Progenitor cell of endocrine pancreas (in vitro differentiated cells): ENCODE measurements at places on chromosomes 1 and 21. TPM values are rescaled to one million over a fixed set of nuclear protein-coding genes. Genes with fewer than 3 reads are reported as not detected.

Gene KPRP
- total RNA-seq: not detected in 2 replicates

Gene GRHL3
- total RNA-seq: 4.9 and 5.7 TPM in 2 replicates

Gene DENND2D
- total RNA-seq: 2.6 and 3.0 TPM in 2 replicates

Gene TMEM51
- 14.8 and 14.9 TPM in 2 replicates for total RNA-seq

Gene LHX4
- total RNA-seq: 0.55 and 0.62 TPM in 2 replicates

Gene TRIM46
- 21.1 and 25.7 TPM in 2 replicates for total RNA-seq

Gene LAD1
- 35.3 and 38.0 TPM in 2 replicates for total RNA-seq

DNA sequence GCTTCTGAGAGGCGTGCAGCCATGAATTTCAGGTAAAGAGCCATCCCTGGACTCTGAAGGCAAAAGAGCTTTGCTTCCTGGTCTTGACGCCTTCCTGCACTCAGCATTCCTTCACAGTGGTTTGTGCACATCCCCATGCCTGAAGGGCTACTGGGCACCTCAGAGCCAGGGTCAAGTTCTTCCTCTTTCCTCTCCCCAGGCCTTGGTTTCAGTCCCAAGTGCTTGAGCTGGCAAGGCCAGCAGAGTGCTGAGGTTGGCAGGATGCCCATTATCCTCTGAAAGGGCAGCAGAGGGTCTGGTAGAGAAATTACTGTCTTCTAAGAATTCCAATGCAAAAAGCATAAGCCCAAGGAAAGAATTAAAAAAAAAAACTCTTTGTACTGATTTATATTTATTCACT, 1064.9 kb downstream of the TTLL7 start:
- DNase-seq: no peak
- no peak overlapping the region for H3K4me3 ChIP-seq
- no peaks in the 10 kb centered on the region for H3K36me3 ChIP-seq

DNA sequence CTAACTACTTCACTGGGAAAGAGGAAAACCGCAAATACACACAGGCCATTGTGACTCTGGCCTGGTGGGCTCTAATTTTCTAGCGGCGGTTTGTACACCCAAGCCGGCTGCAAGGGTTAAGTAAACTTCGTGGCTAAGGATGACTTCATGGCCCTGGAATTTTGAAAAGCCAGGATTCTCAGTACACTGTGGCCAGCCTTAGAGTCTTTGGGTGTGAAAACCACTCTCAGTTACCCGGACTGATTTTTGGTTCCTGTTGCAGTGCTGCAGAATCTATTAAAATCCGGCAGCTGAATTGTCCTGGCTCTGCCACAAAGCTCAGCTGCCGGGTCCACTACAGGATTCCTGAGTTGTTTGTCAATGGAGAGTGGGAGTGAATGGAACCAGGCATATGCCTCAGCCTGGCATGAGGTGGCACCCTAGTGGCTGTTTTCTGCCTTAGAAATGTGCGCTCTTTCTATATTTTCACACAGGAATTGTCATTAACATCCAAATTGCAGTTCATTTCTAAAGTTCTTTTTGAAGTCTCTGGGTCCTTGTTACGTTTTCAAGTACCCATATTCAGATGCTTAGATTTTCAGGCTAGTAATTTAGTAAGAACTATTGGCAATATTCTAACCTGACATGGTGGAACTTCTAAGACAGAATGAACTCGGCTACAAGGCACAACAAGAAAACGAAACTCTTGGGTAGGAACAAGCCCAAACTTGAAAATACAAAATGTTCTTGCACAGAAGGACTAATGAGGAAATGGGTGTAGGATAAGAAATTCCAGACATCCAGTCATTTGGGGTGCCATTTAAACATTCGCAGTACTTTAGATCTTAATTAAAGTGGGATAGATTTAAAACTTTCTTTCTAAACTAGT, 255.9 kb downstream of the NFIA start:
- peak overlapping the region; percentile 38 for H3K4me3 ChIP-seq
- peak; percentile 36 for DNase-seq
- peak overlapping the region; percentile 99 for H3K27ac ChIP-seq
- peaks cover 32% of the 10 kb centered on the region for H3K4me1 ChIP-seq
- H3K27me3 ChIP-seq: no peaks in the 10 kb centered on the region
- no peaks in the 10 kb centered on the region for H3K36me3 ChIP-seq

DNA sequence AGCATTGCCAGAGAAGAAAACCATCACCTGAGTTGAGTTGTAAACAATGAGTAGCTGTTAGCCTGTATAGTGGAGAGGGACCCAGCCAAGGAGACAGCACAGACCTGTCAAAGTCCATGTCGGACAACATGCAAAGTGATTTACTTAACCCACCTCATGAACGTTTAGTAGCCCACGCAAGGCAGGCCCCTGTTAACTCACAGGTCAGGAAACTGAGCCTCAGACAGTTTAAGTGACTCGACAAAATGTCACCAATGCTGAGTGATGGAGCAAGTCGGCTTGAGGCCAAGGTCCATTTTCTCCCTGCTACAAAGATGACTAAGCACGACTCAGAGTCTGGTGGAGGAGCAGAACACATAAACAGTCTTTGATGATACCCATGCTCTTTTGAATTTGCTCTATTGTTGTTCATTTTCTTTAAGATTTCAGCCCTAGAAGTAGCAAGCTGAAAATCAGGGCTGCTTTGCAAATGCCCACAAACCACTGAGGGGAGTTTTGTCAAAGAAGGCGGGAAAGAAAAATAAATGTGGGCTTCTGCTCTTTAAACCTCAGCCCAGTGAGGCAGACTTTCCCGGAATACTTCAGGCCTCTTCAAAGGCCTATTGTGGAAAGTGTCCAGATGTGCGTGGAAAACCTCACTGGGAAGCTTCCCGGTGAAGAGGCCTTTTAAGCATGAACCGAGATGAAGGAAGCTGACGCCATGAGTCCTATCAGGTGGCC, 83.8 kb upstream of the HOOK1 start:
- no peak for DNase-seq
- H3K36me3 ChIP-seq: peaks cover 5% of the 10 kb centered on the region
- H3K27me3 ChIP-seq: no peaks in the 10 kb centered on the region
- H3K27ac ChIP-seq: peak overlapping the region; percentile 85

GRCh38 chr1:176136891-176137290, 70.2 kb downstream of the COP1 start:
- DNase-seq: no peak
- peaks cover 11% of the 10 kb centered on the region for H3K36me3 ChIP-seq

DNA sequence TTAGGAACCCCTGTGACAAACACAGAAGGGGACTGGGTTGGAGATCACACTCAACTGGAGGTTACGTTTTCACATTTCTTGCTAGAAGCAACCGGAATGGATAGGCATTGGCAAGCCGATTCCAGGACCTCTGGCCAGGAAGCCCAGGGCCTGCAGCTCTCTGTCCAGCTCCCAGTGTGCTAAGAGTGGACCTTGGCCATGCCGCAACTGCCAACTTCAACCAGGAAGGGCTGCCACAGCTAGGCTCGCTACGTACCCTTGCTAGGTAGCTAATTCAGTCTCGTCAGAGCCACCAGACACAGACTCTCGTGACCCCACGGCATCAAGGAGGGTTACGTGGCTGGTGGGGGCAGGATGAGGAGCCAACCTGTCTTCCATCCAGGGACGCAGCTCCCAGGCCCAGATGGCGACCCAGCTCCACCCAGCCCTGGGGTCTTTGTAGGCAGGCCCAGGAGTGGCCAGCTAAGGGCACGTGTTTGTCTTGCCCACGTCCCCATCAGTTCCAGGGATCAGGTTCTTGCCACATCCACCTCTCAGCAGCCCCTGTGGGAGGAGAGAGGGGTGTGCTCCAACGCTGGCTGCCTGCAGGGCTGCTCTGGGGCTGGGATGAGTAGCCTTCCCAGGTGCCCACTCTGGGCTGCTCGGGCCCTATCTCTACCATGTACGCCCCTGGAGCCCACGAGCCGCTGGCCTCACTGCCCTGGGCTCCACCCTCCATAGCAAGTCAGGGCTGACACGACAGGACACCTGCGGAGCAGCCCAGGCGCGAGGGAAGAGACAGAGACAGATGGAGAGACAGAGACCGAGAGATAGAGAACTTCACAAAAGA, 39.2 kb downstream of the UBE2G2 start:
- H3K27me3 ChIP-seq: peaks cover 4% of the 10 kb centered on the region
- no peaks in the 10 kb centered on the region for H3K36me3 ChIP-seq
- peaks cover 9% of the 10 kb centered on the region for H3K4me1 ChIP-seq
- no peak overlapping the region for H3K4me3 ChIP-seq
- H3K27ac ChIP-seq: no peak overlapping the region

GRCh38 chr1:115815694-115816093, 25.2 kb downstream of the NHLH2 start:
- DNase-seq: no peak
- H3K36me3 ChIP-seq: no peaks in the 10 kb centered on the region
- no peaks in the 10 kb centered on the region for H3K27me3 ChIP-seq
- peaks cover 11% of the 10 kb centered on the region for H3K4me1 ChIP-seq
- H3K27ac ChIP-seq: no peak overlapping the region

DNA sequence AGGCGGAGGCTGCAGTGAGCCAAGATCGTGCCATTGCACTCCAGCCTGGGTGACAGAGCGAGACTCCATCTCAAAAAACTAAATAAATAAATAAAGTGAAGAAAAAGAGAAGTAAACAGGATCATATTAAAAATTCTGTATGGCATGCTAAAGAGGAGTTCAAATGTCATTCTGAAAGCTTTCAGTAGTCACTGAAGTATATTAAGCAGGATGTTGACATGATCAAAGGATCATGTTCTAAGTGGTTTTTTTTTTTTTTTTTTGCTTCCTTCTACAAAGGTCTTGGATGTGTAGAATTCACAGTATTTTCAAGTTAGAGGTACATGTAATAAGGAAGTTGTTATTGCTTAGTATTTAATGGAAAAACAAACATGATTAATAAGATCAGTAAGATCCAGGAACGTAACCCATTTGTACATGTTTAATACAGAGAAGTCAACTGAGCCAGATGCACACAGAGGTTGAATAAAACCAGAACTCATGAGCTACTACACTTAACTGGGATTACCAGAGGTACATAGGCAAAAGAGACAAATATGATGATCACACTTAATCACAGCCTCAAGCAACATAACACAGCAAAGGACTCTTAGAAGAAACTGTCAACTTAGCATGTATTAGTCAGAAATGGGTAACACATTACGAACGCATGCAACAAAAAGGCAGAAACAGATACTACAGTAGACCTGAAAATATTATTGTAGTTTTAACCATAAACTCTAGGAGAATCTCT, 12.2 kb downstream of the CDC42BPA start:
- H3K4me1 ChIP-seq: peaks cover 9% of the 10 kb centered on the region
- DNase-seq: no peak
- H3K27me3 ChIP-seq: no peaks in the 10 kb centered on the region

DNA sequence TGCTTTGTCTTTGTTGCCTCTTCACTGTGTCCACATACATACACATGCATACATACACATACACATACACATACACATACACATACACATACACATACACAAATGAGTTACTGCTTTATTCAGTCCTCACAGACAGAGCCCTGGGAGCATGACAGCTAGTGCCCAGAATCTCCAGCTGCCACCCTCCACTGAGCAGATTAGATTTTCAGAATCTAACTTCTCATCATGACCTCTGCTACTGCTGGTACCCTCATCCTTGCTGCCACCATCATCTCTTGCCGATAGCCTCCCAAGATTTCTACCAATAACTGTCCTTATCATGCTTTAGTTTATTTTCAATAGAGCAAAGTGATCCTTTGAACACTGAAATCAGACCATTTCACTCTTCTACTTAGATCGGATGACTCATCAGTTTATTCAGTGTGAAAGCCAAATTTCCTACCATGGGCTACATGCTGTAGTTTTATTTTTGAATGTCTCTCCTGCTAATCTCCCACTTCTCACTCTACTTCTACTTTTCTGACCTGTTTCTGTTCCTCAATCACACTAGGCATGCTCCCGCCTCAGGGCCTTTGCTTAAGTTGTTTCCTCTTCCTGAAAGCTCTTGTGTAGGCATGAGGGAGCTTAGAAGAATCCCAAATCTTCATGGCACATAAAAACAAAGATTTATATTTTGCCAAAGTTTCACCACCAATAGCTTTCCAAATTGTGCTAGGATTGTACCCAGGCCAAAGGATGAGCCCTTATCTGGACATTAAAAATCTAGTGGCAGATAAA, 43.0 kb downstream of the ATP6V1G3 start:
- H3K4me3 ChIP-seq: no peak overlapping the region
- H3K36me3 ChIP-seq: no peaks in the 10 kb centered on the region
- H3K27me3 ChIP-seq: no peaks in the 10 kb centered on the region
- H3K27ac ChIP-seq: peak overlapping the region; percentile 4
- no peak for DNase-seq
- H3K4me1 ChIP-seq: peaks cover 2% of the 10 kb centered on the region

- no peak for DNase-seq
- no peak overlapping the region for H3K27ac ChIP-seq
- H3K4me1 ChIP-seq: no peaks in the 10 kb centered on the region
- no peaks in the 10 kb centered on the region for H3K36me3 ChIP-seq
Observed at GRCh38 chr1:157691285-157691920, 9.2 kb downstream of the FCRL3 start.

- peak overlapping the region; percentile 95 for H3K27ac ChIP-seq
- H3K4me3 ChIP-seq: peak overlapping the region; percentile 84
- DNase-seq: peak; percentile 49
Observed at GRCh38 chr1:121519042-121519755, 334.4 kb downstream of the SRGAP2C start.

DNA sequence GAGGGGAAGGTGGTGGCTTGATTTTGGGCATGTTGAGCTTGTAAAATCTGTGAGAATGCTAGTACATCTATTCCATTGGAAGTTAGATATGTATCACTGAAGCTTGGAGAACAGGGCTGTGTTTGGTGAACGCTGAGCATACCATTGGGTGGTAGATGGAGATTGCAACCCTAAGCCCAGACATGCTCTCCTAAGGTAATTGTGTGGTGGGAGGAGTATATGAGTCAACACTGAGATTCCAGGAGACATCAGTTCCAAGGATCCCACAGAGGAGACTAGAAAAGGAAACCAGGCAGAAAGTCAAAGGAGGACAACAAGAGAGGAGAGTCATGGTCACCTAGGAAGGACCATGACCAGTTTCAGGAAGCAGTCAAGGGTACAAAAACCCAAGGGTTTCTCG, 60.4 kb downstream of the KIF21B start:
- peaks cover 10% of the 10 kb centered on the region for H3K27me3 ChIP-seq
- no peaks in the 10 kb centered on the region for H3K4me1 ChIP-seq
- no peak overlapping the region for H3K27ac ChIP-seq
- no peak for DNase-seq
- no peak overlapping the region for H3K4me3 ChIP-seq

GRCh38 chr1:1218524-1219200, 4.7 kb upstream of the TNFRSF4 start:
- no peak overlapping the region for H3K4me3 ChIP-seq
- no peaks in the 10 kb centered on the region for H3K27me3 ChIP-seq
- DNase-seq: no peak
- no peak overlapping the region for H3K27ac ChIP-seq
